ENCODE measurements at places on chromosomes 4 and X. TPM values are rescaled to one million over a fixed set of nuclear protein-coding genes. Genes with fewer than 3 reads are reported as not detected.

The PRDM5 gene
- 57.6 TPM for total RNA-seq

- no peak for DNase-seq
- no peaks in the 10 kb centered on the region for H3K36me3 ChIP-seq
- no peak overlapping the region for H3K4me3 ChIP-seq
- H3K27ac ChIP-seq, result no peak overlapping the region
Measured at GRCh38 chrX:134461437-134461836, 1.5 kb downstream of the HPRT1 start.

DNA sequence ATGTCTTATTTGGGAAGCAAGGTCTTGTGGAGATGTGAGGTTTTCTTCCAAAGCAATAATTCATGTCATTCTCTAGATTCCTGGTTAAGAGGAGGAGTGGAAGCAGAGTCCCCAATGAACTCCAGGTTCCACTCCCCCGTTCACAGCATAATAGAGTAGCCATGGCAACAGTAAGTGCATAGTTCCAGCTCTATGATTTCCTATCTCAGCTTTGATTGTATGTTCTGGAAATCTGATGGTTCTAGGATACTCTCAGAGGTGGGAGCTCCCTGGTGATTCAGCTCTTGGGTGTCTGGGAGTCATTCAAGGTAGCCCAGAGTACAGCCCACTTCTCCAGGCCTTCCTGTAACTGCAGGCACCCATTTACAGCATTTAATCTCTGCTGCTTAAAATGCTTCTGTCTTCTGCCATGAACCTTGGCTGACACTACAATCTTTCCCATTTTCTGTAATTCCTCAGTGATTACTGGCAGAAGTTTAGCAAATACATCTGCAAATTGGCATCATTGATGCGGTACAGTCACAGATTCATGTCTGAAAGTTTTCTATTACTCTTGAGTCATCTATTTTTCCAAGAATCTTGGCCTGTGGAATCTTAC lies 242.0 kb downstream of the MAPK10 start:
- no peaks in the 10 kb centered on the region for H3K4me1 ChIP-seq
- no peak overlapping the region for H3K4me3 ChIP-seq
- H3K27ac ChIP-seq, result no peak overlapping the region
- no peaks in the 10 kb centered on the region for H3K36me3 ChIP-seq
- DNase-seq, result peak; percentile 87
- no peaks in the 10 kb centered on the region for H3K27me3 ChIP-seq

- no peaks in the 10 kb centered on the region for H3K36me3 ChIP-seq
- peaks cover 22% of the 10 kb centered on the region for H3K27me3 ChIP-seq
- H3K4me1 ChIP-seq, result no peaks in the 10 kb centered on the region
Measured at GRCh38 chrX:13340182-13340791, 20.4 kb upstream of the ATXN3L start.

- no peaks in the 10 kb centered on the region for H3K4me1 ChIP-seq
- peak; percentile 44 for DNase-seq
- H3K4me3 ChIP-seq, result no peak overlapping the region
- no peak overlapping the region for H3K27ac ChIP-seq
Measured at GRCh38 chr4:186900984-186901383, 177.3 kb upstream of the FAT1 start.

GRCh38 chrX:118534716-118535493 lies 39.3 kb downstream of the DOCK11 start:
- no peak overlapping the region for H3K4me3 ChIP-seq
- H3K4me1 ChIP-seq, result no peaks in the 10 kb centered on the region
- H3K27me3 ChIP-seq, result no peaks in the 10 kb centered on the region
- H3K36me3 ChIP-seq, result no peaks in the 10 kb centered on the region
- H3K27ac ChIP-seq, result no peak overlapping the region
- no peak for DNase-seq

The GASK1B gene
- 33.0 TPM for total RNA-seq

The GLRB gene
- total RNA-seq, result 6.9 TPM

GRCh38 chrX:154600759-154601374 lies 15.9 kb downstream of the CTAG1A start:
- H3K36me3 ChIP-seq, result no peaks in the 10 kb centered on the region
- no peak overlapping the region for H3K27ac ChIP-seq
- H3K27me3 ChIP-seq, result no peaks in the 10 kb centered on the region
- H3K4me3 ChIP-seq, result no peak overlapping the region
- H3K4me1 ChIP-seq, result no peaks in the 10 kb centered on the region

DNA sequence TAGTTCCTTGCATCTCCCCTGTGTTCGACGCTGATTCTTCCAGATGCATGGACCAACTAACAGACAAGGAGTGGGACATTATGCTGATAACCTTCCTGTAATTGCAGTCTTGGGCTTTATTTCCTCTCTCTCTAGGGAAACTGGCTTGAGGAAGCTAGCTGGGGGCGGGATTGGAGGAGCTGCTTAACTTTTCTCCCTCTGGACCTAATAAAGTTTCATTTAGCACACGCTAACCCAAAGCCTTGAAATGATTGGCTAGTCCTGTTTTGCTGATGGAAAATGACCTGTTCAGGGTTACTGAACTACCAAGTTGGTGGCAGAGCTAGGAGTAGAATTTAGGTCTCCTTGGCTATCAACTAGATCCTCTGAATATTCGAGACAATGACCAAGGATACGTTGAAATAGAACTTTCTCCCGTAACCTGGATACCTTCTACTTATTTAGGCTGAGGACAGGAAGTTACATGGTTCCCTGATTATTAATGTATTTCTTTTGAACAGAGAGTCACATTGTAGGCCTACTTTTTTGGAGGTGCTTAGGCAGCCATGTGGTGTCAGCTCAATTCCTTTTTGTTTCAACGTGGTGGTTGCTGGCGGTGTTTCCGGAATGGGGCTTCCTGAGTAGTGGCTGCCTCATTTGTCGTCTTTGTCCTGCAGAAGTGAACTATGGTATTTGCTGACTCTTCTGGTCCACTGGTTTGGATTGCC lies 2.0 kb downstream of the PGK1 start:
- DNase-seq, result no peak
- H3K4me1 ChIP-seq, result peaks cover 19% of the 10 kb centered on the region
- no peaks in the 10 kb centered on the region for H3K27me3 ChIP-seq
- H3K27ac ChIP-seq, result no peak overlapping the region

- no peaks in the 10 kb centered on the region for H3K27me3 ChIP-seq
- no peak overlapping the region for H3K4me3 ChIP-seq
- no peak overlapping the region for H3K27ac ChIP-seq
- no peaks in the 10 kb centered on the region for H3K4me1 ChIP-seq
- H3K36me3 ChIP-seq, result no peaks in the 10 kb centered on the region
Measured at GRCh38 chrX:39551762-39552161, 546.0 kb downstream of the BCOR start.

DNA sequence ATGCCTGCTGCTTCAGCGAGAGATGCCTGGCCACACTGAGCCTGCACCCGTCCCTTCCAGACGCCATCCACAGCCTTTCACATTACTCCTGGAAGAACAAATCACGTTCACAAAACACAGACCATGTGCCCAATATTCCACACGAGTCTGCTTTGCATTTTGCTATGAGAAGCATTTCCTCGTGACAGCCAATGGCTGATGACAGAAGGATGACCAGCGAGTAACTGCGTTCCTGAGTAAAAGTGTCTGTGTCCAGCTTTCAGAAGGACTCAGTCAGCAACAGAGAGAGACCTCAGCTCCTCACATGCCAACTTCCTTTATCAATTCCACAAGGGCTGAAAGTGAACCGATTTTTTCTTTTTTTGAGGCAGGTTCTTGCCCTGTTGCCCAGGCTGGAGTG lies 19.5 kb downstream of the NAT8L start:
- no peak overlapping the region for H3K4me3 ChIP-seq
- DNase-seq, result peak; percentile 7
- no peaks in the 10 kb centered on the region for H3K4me1 ChIP-seq

GRCh38 chr4:87092389-87093141 lies 127.9 kb downstream of the KLHL8 start:
- H3K27ac ChIP-seq, result peak overlapping the region; percentile 70
- peak; percentile 62 for DNase-seq
- H3K27me3 ChIP-seq, result no peaks in the 10 kb centered on the region
- peaks cover 2% of the 10 kb centered on the region for H3K4me1 ChIP-seq
- H3K4me3 ChIP-seq, result no peak overlapping the region

DNA sequence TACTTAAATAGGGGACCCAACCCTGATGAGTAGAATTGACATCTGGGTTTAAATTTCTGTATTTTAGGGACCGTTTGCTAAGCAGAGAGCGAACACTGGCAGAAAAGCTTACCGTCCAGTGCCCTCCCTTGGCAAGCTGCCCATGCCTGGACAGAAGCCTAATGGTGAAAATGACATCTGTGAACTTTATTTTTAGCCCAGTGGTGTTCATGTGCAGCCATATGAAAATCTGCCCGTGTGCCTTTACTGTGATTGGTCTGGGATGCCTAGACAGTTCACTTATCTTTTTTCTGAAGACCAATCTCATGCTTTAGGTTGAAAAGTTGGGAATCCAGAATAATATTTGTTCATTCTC lies 1.1 kb downstream of the STBD1 start:
- H3K4me1 ChIP-seq, result peaks cover 17% of the 10 kb centered on the region
- H3K27me3 ChIP-seq, result no peaks in the 10 kb centered on the region
- H3K36me3 ChIP-seq, result no peaks in the 10 kb centered on the region
- peak overlapping the region; percentile 73 for H3K4me3 ChIP-seq
- DNase-seq, result no peak
- H3K27ac ChIP-seq, result peak overlapping the region; percentile 92

DNA sequence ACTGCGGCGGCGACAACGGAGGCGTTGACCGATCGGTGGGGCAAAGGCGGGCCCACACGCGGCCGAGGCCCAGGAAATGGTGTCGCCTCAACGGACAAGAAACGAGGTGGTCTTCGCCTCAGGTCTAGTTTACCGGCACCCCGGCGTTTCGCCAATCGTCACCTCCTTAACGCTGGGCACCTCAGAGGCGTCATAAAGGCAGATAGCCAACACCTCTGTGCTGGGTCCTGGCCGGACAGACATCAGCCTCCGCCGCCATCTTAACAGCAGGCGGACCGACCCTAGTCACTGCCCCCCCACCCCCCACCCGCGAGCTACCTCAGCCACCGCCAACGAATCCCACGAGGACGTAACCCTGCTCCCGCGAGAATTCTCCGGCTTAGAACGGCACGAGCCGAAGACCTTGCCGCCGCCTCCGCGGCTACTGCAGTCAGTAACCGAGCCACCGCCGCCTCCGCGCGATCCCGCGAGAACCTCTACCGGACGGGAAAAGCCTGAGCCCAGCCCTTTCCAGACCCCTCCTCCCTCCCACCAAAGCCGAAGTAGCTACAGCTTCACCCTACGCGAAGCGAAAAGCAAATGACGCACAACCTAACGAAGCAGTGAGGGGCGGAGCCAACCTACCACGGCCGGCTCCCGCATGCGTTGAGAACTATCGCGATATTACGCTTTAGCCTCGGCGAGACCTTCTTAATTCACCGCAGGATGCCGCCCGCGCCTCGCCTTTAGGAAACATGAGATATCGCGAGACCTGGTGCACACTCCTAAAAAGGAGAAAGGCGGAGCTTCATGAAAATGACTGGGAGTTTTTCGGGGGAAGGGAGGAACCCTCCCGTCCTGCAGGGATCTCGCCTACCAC lies 2.7 kb downstream of the HUWE1 start:
- H3K27me3 ChIP-seq, result no peaks in the 10 kb centered on the region
- peaks cover 5% of the 10 kb centered on the region for H3K4me1 ChIP-seq

GRCh38 chr4:56246233-56246610 lies 141.1 kb downstream of the AASDH start:
- H3K4me3 ChIP-seq, result no peak overlapping the region
- no peaks in the 10 kb centered on the region for H3K36me3 ChIP-seq
- no peak for DNase-seq
- H3K4me1 ChIP-seq, result no peaks in the 10 kb centered on the region
- no peaks in the 10 kb centered on the region for H3K27me3 ChIP-seq

GRCh38 chr4:40367451-40367850 lies 32.3 kb downstream of the CHRNA9 start:
- H3K36me3 ChIP-seq, result no peaks in the 10 kb centered on the region
- no peaks in the 10 kb centered on the region for H3K4me1 ChIP-seq
- no peak overlapping the region for H3K4me3 ChIP-seq
- no peak overlapping the region for H3K27ac ChIP-seq
- no peak for DNase-seq
- no peaks in the 10 kb centered on the region for H3K27me3 ChIP-seq

DNA sequence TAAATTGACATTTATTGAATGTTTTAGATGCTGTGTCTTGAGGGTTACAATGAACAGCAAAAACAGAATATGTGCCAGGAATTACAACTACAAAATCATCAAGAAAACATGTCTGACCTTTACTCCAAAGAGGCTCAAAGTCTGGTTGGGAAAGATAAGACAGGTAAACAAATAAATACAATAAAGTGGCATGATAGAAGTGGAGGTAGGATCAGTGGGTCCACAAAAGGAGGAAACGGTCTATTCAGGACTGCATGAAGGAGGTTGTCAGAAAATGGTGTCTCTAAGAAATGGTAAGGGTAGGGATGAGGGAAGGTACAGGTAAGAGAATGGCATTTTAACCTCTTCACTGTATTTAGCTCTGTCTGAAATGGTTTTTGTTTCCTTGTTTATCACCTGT lies 3.8 kb downstream of the ARHGEF38 start:
- no peaks in the 10 kb centered on the region for H3K27me3 ChIP-seq
- no peaks in the 10 kb centered on the region for H3K4me1 ChIP-seq
- no peak overlapping the region for H3K27ac ChIP-seq
- H3K4me3 ChIP-seq, result no peak overlapping the region
- H3K36me3 ChIP-seq, result no peaks in the 10 kb centered on the region

The LRRC66 gene
- total RNA-seq, result 0.28 TPM

The RIPPLY1 gene
- total RNA-seq, result not detected

DNA sequence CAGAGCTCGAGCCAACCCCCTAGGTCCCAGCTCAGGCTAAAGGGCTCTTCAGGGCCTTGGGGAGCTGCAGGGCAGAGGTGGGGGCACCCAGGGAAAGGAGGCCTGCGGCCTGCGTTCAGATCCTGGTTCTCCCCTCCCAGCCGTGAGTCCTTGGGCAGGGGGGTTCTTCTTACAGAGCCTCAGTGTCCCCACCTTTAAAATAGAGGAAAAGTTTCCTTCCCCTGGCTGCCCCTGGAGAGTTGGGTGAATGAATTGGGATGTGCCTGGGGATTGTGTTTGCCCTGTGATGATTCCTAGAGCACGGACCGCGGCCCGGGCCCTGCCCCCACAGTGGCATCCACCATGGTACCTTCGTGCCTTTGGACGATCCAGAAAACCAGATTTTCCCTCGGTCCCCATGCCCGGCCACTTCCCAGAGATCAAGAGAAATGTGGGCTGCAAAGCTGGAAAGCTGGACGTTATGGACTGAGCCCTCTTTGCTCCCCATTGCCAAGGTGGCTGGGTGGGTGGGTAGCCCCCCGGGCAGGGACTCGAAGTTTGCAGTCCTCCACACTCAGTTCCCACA lies 11.4 kb downstream of the HTRA3 start:
- no peaks in the 10 kb centered on the region for H3K27me3 ChIP-seq
- H3K36me3 ChIP-seq, result no peaks in the 10 kb centered on the region
- H3K4me3 ChIP-seq, result no peak overlapping the region
- peaks cover 4% of the 10 kb centered on the region for H3K4me1 ChIP-seq

The COQ2 gene
- total RNA-seq, result 15.1 TPM

GRCh38 chr4:137738375-137738990 lies 206.2 kb upstream of the PCDH18 start:
- H3K36me3 ChIP-seq, result no peaks in the 10 kb centered on the region
- no peak overlapping the region for H3K27ac ChIP-seq
- H3K4me1 ChIP-seq, result peaks cover 5% of the 10 kb centered on the region
- no peaks in the 10 kb centered on the region for H3K27me3 ChIP-seq
- no peak overlapping the region for H3K4me3 ChIP-seq
- DNase-seq, result no peak

The PLXNB3 gene
- 1.0 TPM for total RNA-seq
